NCI-H460 (cell line): ENCODE measurements at places on chromosomes 13 and 19.

GRCh38 chr13:90995614-90996013 lies 351.9 kb upstream of the MIR17HG start:
- DNase-seq, result no peak

- no peak for DNase-seq
Observed at GRCh38 chr19:46019270-46019669, 3.6 kb downstream of the PGLYRP1 start.

GRCh38 chr13:22497991-22498780 lies 682.6 kb upstream of the SGCG start:
- DNase-seq, result no peak

DNA sequence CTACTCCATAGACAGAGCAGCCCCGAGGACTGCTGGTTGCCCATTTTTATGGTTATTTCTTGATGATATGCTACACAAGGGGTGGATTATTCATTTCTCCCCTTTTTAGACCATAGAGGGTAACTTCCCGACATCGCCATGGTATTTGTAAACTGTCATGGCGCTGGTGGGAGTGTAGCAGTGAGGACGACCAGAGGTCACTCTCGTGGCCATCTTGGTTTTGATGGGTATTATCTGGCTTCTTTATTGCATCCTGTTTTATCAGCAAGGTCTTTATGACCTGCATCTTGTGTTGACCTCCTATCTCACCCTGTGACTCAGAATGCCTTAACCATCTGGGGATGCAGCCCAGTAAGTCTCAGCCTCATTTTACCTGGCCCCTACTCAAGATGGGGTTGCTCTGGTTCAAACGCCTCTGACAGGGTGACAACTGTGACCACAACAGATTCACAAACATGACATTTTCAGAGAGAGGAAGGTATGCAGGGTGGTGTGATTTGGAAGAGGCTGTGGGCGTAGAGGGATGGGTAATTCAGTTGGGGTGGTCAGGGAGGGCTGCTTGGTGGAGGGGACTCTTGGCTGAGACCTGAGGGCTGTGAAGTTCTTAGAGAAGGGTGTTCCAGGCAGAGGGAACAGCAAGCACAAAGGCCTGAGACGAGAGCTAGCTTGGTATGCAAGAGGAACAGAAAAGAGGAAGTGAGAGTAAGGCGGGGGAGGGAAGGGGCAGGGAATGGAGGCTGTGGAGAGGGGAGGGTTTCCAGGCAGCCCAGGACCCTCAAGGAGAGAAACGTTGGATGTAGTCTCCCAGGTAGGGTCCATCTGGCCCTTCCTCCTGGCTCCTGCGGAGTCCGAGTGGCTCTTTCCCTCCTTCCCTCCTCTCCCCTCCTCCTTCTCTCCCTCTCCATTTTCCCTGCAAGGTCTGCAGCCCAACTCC lies 23.5 kb downstream of the FAM187B start:
- DNase-seq, result no peak

- DNase-seq, result no peak
Observed at GRCh38 chr13:102721800-102722231, 27.0 kb upstream of the METTL21C start.
